ENCODE measurements at places on chromosomes 4 and X.

GRCh38 chr4:184434501-184435066 is 39.8 kb downstream of the IRF2 start:
- no peak for DNase-seq

GRCh38 chrX:33721927-33722326 is 410.2 kb downstream of the FAM47A start:
- DNase-seq, result no peak

DNA sequence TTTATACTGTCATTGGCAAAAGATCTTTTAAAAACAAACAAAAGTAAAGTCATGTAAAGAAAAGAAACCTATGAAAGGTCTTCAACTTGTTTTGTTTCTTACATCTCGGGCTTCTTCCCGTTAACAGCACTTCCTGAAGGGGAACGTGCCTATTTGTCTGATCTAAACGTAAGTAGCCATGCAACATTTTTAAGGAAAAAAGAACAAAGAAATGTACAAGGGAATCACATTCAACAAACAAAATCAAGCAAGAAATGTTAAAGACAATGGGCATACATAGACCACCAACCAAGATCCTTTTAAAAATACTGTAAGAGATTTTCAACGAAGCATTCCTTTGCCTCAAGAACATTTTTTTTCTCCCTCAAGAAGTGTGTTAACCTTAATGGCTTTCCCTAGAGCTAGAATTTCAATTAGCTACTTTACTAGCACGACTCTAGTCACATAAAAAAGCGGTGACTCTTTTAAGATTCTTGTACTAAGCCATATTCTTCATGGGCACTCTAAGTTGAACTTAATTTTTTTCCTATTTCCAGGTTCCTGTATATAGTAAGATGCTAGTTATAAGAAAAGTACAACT is 112.0 kb upstream of the TTC29 start:
- peak; percentile 60 for DNase-seq

GRCh38 chr4:82360298-82361177 is 13.3 kb downstream of the HNRNPD start:
- no peak for DNase-seq

DNA sequence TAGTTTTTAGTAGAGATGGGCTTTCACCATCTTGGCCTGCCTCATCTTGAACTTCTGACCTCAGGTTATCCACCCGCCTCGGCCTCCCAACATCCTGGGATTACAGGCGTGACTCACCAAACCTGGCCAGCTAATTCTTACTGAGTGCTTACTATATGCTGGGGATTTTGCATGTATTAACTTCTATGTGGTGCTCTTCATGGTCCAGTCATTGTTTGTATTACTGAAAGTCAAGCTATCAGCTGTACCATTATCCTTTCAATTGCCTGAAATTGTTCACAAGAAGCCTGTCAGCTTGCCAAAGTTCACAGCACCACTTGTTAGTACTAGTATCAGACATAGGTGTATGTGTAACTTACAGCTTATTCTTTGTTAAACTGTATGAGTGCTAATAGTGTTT is 1272.1 kb downstream of the ARAP2 start:
- DNase-seq, result no peak

DNA sequence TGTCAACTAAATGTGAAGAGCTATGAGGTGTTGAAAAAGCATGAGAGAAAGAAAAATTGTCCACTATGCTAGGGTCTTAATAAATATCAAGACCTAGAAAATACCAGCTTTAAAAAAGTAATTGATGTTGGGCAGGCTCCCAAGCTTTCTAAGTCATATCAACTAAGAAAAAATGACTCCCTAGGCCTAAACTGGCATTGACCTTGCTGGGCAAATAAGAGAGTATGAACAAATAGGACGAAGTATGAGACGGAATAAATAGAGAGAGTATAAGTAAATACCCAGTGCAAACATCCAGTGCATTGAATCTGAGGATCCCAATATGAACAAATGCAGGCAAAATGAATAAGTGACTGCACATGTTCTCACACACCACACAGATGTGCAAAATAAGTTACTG is 3.2 kb downstream of the KDR start:
- DNase-seq, result no peak

DNA sequence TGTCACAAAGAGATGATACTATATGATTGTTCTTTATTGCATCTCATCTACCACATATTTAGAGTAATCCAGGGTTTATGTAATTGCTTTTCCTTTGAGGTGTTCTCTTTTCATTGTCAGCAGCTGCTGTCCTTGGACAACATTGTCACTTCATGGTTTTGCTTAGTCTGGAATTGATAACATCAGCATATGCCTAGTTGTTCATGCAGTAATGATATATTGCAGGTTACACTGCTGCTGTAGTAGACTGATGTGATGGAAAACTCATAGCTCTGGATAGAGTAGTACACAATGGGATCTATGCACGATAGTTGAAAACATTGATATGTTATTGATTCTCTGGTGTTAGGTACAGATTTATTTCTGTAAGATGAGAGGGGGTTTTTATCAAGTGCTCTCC is 13.7 kb downstream of the NEIL3 start:
- DNase-seq, result no peak

DNA sequence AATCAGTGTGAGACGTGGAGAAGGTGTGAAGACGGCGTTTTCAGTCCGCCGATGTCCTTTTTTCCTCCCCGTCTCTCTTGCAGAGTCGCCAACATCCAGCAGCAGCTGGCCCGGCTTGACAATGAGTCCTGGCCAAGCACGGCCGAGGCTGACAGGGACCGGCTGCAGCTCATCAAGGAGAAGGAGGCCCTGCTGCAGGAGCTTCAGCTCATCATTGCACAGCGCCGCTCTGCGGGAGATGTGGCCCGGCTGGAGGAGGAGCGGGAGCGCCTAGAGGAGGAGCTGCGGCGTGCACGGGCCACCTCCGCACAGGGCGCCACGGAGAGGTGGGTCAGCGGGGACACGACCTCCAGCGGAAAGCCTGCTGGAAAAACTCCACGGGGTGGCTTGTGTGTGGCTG is 47.1 kb upstream of the CLCN4 start:
- DNase-seq, result peak; percentile 68

Data from fibroblast of lung (primary cell).